ENCODE measurements at places on chromosomes 11 and 22. TPM values are rescaled to one million over a fixed set of nuclear protein-coding genes. Genes with fewer than 3 reads are reported as not detected.

The KCNJ11 gene
- total RNA-seq = 17.0 TPM

The VEGFB gene
- total RNA-seq = 50.6 TPM

The RASL10A gene
- 1.3 TPM for total RNA-seq

The RPS25 gene
- total RNA-seq = 541 TPM

The MOGAT2 gene
- 0.53 TPM for total RNA-seq

The ACR gene
- total RNA-seq = 0.18 TPM

The C1QTNF5 gene
- 39.0 TPM for total RNA-seq

The GNG3 gene
- total RNA-seq = not detected

The APOL3 gene
- total RNA-seq = 20.4 TPM

The SNX32 gene
- total RNA-seq = 1.9 TPM

The MYOD1 gene
- total RNA-seq = 11.8 TPM

The INSC gene
- 0.53 TPM for total RNA-seq

The DENND5A gene
- 131 TPM for total RNA-seq

Data from metanephros (tissue), 2 donors.